Cardiac muscle cell (in vitro differentiated cells and primary cell): ENCODE measurements at places on chromosomes 5 and 9.
A peak's percentile ranks its signal among the peaks of the same experiment; 100 is the strongest.

DNA sequence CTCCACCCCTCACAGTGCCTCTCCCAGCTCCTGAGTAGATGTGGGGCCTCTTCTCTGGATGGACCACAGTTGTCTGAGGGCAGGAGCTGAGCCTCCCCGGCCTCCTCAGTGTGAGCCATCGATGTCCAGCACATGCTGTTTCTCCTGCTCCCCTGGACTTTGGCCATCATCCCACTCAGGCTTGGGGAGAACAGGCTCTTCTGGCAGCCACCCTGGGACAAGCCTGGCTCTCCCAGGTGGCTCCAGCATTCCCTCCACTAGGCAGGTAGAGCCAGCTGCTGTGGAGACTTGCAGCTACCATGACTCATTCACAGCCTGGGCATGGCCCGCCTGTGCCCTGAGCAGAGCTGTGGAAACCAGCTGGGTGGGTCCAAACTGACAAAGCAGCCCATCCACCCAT lies 77.0 kb downstream of the CSNK1A1 start:
- no peak for DNase-seq

GRCh38 chr9:124635285-124635684 lies 128.1 kb upstream of the NR5A1 start:
- no peak for DNase-seq

DNA sequence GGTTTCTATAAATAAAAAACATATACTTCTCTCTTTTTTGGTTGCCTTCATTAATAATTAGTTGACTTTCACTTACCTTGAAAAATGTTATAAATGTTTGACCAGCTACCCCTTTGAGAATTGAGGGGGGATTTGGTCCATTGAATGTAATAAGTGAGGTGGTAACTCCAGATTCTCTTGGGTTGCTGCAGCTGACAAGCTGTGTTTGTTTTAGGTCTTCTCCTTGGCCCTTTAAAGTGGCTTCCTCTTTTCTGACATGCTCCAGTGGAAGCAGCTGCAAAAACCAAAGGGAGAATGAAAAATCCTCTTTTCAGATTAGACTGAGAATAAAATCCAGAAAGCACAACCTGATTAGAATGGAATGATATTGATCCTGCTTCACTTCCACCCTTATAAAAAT lies 410.5 kb downstream of the TMEM38B start:
- DNase-seq: no peak

- no peak for DNase-seq
Observed at GRCh38 chr5:96094904-96095303, 133.3 kb upstream of the ELL2 start.

- DNase-seq: no peak
Observed at GRCh38 chr9:16135968-16136367, 583.1 kb downstream of the CCDC171 start.

DNA sequence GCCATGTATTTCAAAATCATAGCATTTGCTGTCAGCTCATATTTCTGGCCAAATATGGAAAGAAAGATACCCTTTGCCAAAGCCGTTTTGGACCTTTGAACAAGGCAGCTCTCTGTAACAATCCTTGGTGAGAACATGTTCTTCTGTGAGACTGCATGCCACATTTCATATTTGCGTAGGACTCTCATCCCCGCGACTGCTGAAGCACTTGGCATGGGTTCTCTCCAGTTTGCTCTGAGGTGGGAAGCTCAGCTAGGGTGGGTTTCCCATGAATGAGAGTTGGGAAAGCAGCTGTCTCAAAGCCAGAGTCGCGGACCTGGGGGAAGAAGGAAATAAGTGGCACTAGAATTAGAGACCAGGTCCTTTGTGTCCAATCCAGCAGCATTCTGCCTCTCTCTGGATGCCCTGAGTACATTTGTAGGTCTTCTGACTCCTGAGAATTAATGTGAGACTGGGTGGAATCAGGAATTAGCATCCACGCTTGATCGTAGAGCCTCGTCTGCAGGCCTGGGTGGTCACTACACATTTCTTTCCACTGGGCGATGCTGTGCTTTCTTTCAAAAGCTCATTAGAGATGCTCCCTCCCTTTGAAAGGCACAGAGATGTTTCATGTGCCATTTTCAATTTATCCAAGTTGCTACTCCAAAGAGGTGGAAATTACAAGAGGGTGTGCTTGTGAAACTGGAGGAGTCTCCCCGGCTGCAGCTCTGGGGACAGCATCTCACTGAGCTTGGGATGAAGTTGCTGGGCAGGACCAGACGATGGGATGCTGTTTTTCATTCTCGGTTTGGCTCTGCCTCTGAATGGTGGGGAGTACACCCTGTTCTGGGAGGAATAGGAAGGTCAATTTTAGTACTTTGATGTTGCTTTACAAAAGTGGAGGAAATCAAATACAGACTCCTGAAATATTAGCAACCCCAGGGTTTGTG lies 197.2 kb downstream of the GADD45G start:
- peak; percentile 19 for DNase-seq

GRCh38 chr5:57666582-57666981 lies 184.0 kb upstream of the ACTBL2 start:
- no peak for DNase-seq

GRCh38 chr5:159324102-159324755 lies 6.1 kb downstream of the IL12B start:
- no peak for DNase-seq

DNA sequence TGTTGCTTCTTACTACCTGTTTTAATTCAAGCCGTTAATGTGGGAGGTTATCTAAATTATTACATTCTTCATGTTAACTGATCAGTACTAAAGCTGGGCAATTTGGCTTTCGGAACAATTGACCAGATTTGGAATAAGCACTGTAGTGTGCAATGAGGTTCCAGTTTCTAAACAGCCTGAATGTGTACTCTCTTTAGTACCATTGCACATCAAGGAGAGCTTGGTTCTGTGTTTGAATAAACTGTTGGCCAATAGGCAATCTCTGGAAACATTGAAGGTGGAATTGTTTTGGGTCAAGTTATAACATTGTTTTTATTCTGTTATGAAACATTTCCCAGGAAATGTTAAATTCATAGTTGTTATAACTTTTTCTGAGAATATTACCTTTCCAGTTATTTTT lies 105.2 kb downstream of the PBX3 start:
- no peak for DNase-seq

DNA sequence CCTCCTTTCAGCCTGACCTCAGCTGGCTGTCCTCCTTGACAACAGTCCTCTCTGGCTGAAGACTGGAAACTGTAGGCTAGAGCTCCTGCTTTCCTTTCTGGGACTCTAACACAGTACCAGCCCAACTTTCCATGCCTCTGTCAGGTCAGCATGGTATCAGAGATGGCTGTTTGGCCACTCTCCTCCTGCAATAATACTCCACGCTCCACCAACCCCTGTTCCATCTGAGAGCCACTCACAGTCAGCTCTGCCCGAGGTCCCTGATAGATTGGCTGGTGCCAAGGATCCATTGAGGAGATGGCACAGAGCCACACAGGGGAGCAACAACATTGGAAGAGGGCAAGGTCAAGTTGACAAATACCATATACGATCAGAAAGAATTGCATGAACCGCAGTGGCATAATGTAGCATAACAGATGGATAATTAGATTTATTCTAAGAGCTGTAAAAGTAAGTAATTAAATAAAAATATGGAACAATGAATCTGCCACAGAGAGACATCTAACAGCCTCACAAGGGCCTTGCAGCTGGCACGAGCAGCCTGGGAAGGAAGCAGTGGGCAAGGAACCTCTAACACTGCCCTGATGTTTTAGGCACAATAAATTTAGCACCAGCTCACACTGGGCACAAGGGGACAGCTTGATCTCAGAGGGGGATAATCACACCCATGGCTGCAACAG lies 94.3 kb upstream of the LRRTM2 start:
- DNase-seq: no peak

- no peak for DNase-seq
Observed at GRCh38 chr9:127812936-127813675, 10.4 kb downstream of the FPGS start.

DNA sequence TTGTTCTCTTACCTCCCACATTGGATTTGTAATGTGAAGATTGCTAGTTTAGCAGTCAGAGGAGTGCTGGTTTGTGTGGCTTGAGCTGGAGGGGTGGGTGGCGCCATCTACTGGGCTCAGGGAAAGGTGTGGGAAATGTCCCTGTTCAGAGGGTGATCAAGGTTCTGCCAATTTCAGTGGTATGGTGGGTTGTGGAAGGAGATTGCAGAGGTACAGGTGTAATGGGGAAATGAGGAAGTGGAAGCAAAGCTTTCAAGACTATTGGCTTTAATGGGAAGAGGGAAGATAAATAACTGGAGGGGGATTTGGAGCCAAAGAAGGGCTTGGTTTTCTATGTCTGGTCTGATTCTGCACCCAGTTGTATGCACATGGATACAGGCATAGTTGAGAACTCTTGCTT lies 76.4 kb downstream of the OSMR start:
- peak; percentile 60 for DNase-seq

GRCh38 chr5:145854651-145855258 lies 18.1 kb downstream of the GRXCR2 start:
- DNase-seq: no peak

GRCh38 chr9:110769667-110770066 lies 101.1 kb downstream of the MUSK start:
- no peak for DNase-seq

- DNase-seq: no peak
Observed at GRCh38 chr5:28954074-28954473, 1915.7 kb upstream of the CDH9 start.

- DNase-seq: no peak
Observed at GRCh38 chr9:37408933-37409710, 13.4 kb upstream of the GRHPR start.

- DNase-seq: no peak
Observed at GRCh38 chr5:89930591-89931392, 478.8 kb downstream of the CETN3 start.

DNA sequence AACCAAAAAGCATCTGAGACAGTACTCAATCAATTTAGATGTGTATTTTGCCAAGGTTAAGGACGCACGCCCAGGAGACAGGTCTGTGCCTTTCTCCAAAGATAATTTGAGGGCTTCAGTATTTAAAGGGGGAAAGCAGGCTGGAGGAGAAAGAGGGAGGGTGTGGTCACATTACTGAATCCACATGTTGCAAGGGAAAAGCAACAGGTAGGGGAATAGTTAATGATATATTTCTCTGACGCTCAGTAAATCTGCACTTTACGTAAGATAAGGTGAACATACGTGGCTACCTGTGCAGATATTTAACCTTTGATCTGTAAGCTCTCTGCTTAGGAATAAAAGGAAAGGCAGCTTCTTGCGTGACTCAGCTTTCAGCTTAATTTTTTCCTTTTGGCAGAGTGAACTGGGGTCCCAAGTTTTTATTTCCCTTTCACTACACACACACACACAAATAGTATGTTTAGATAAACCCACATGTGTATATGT lies 443.4 kb downstream of the NTRK2 start:
- no peak for DNase-seq

DNA sequence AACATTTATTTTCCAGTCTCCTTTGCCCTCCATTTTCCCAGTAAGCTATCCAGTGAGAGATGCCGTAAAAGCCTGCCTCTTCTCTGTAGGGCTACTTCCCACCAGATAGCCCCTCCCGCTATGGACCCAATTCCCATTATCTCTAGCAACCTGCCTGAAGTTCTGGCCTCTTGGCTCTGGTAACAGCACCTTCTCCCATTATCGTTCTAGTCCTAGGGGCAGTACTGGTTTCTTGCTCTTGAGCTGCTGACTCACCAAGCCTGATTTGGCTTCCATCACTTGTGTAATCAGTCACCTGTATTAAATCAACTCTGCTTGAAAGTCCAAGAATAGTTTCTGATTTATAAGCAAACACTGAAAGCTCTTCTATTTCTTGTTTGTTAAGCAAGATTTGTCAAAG lies 42.8 kb upstream of the PARP8 start:
- no peak for DNase-seq

GRCh38 chr5:119316086-119316485 lies 39.7 kb upstream of the TNFAIP8 start:
- DNase-seq: no peak

- DNase-seq: no peak
Observed at GRCh38 chr5:156593546-156593945, 256.5 kb upstream of the PPP1R2B start.

- DNase-seq: no peak
Observed at GRCh38 chr5:116650964-116651363, 76.3 kb upstream of the SEMA6A start.

DNA sequence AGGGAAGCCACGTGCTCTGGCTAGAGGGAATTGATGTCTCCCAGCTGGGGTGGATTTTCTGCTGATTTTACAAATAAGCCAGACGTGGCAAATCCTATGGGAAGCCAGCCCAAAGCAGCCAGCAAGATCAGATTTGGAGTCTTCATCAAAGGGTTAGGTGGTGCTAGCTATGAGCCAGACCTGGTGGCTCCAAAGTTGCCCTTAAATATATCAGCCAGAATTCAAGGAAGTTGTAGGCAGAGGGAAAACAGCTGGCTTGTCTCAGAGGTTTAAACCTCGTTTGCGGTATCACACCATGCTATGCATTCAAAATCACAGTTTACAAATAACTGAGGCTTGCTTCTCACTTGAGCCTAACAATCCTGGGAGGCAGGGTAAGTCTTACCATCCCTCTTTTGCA lies 313.2 kb downstream of the MLLT3 start:
- peak; percentile 32 for DNase-seq

DNA sequence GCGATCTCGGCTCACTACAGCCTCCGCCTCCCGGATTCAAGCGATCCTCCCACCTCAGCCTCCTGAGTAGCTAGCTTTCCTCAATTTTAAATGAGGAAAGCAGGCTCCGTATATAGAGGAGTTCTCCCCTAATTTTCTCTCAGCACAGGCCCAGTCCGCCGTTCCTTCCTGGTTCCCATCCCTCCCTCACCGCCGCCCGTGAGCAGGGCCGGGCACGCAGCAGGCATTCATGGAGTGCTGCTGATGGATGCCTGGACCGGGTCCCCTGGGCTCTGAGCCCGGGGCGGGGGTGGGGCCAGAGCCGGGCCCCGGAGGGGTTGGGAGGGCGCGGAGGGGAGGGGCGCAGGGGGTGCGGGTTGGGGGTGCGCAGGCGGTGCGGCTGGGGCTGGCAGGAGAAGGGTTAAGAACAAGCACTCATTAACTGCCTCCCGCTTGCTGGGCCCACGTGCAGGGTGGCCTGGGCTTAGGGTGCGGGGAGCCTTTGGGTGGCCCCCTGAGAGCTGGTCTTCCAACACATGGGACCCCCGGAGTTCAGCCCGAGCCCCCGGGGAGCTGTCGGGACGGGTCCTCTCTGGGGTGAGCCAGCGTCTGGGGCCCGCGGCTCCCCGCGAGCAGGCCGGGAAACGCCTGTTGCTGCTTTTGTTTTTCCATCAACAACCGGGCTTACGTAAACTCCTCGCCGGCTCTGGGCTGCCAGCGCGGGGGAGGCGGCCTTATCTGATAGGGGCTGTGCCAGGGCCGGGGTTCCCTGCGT lies 33.7 kb downstream of the LHX2 start:
- peak; percentile 78 for DNase-seq

DNA sequence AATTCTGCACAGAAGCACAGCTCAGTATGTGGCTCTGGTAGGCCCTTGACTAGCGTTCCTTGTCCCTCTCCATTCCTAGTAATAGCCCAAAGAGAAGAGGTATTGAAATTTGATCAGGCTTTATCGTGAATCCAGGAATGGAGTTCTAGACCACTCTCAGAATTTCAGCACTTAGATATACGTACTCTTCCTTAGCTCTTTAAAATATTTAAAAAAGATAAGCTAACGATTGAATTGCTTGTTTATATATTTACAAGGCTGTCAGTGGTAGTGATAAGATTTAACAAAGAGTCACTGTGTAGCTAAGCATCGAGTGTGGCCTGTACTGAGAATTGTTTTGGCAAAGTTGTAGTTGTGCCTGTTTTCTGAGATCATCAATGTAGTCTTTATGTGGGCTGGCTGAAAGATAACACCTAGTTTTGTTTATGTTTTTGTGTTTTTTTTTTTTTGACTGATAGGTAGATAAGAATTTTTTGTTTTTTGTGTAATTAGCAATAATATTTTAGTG lies 2.5 kb downstream of the KIAA1958 start:
- no peak for DNase-seq

GRCh38 chr5:154042766-154043165 lies 4.0 kb downstream of the MFAP3 start:
- DNase-seq: peak; percentile 52
